CD14-positive monocyte (primary cell): ENCODE measurements at places on chromosomes 4 and X.

GRCh38 chr4:116639070-116639577, 446.3 kb downstream of the TRAM1L1 start:
- DNase-seq: no peak
- H3K27me3 ChIP-seq: no peaks in the 10 kb centered on the region
- no peak overlapping the region for H3K4me3 ChIP-seq
- H3K27ac ChIP-seq: no peak overlapping the region

GRCh38 chrX:22345884-22346283, 73.2 kb downstream of the CBLL2 start:
- no peaks in the 10 kb centered on the region for H3K4me1 ChIP-seq
- no peak overlapping the region for H3K4me3 ChIP-seq
- no peak for DNase-seq
- H3K27me3 ChIP-seq: no peaks in the 10 kb centered on the region
- no peaks in the 10 kb centered on the region for H3K36me3 ChIP-seq

- H3K4me3 ChIP-seq: peak overlapping the region; percentile 55
- DNase-seq: no peak
- peaks cover 33% of the 10 kb centered on the region for H3K27me3 ChIP-seq
- no peaks in the 10 kb centered on the region for H3K36me3 ChIP-seq
- H3K27ac ChIP-seq: no peak overlapping the region
These were observed 158.7 kb downstream of the DCHS2 start for GRCh38 chr4:154332681-154333421.

DNA sequence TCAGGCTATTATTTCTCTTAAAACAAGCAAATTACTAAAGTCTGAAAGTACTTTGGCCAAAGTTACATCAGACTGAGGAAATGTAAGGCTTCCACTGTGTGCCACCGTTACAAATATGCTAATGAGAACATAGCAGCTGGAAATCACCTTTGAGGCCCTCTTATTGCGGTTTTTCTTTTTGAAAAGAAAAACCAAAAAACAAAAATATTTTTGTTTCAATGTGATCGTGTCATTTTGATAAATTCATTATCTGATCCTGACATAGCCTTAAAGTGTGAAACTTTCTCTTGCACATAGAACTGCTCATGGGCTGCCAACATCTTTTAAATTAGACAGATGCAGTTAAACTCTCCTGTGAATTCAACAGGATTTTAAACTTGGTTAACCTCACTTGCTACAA, 2.8 kb upstream of the TIFA start:
- H3K36me3 ChIP-seq: no peaks in the 10 kb centered on the region
- no peak overlapping the region for H3K27ac ChIP-seq
- peaks cover 32% of the 10 kb centered on the region for H3K4me1 ChIP-seq
- H3K4me3 ChIP-seq: no peak overlapping the region
- peak; percentile 69 for DNase-seq

- H3K27ac ChIP-seq: no peak overlapping the region
- peaks cover 6% of the 10 kb centered on the region for H3K4me1 ChIP-seq
- no peak overlapping the region for H3K4me3 ChIP-seq
- H3K27me3 ChIP-seq: no peaks in the 10 kb centered on the region
These were observed 8.7 kb downstream of the SMIM10 start for GRCh38 chrX:134999469-134999868.

- no peaks in the 10 kb centered on the region for H3K4me1 ChIP-seq
- no peaks in the 10 kb centered on the region for H3K27me3 ChIP-seq
- no peak for DNase-seq
- no peak overlapping the region for H3K27ac ChIP-seq
- no peak overlapping the region for H3K4me3 ChIP-seq
These were observed 62.7 kb upstream of the PHKA2 start for GRCh38 chrX:19046343-19047215.

DNA sequence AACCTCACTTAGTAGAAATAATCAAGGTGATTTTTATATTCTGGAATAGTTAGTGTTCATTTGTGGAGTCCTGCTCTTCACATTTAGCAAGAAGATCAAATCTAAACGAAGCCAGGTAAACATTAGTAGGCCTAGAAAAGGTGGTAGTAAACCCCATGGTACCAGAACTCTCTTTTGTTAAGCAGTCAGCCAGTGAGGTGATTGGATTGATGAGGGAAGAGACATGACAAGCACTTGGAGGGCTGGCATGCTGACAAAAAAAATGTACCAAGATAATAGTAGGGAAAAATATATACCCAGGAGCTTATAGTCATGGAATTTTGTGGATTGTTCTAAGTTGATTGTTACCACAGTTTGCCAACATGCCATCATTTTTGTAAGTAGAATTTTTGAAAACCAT, 163.8 kb downstream of the BANK1 start:
- no peaks in the 10 kb centered on the region for H3K27me3 ChIP-seq
- DNase-seq: no peak
- H3K36me3 ChIP-seq: no peaks in the 10 kb centered on the region
- H3K4me3 ChIP-seq: no peak overlapping the region
- H3K4me1 ChIP-seq: no peaks in the 10 kb centered on the region
- no peak overlapping the region for H3K27ac ChIP-seq

DNA sequence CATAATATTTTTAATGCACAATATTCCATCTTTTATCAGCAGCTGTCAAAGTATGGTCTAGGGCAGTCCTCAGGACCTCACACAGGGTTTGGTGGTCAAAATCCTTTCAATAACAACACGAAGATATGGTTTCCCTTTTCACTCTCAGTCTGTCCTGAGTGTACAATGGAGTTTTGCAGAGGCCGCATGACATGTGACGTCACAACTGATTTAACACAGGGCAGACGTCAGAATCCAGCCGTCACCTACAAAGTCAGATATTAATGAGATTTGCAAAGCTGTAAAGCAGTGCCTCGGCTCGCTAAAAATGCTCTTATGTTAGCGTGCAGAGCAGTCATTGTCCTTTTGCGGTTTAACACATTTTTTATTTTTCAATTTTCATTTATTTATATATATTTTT, 12.5 kb downstream of the ABLIM2 start:
- no peak for DNase-seq
- no peaks in the 10 kb centered on the region for H3K36me3 ChIP-seq
- H3K27ac ChIP-seq: no peak overlapping the region

DNA sequence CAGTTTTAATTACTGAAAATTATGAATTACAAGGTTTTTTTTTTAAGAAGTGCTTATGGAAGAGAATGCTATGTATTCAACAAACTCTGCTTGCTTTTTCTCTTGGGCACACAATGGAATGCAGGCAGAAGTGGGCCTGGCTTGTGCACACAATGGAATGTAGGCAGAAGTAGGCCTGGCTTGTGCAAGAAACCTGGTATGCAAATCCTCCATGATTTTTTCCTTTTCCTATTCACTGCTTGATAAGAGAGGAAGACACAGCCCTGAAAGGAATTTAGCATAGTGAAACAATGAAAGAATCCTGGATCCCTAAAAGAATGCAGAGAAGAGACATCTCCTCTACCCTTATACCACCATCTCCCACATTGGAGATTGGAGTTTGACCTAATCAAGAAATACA, 138.4 kb downstream of the COL25A1 start:
- no peak overlapping the region for H3K27ac ChIP-seq
- no peaks in the 10 kb centered on the region for H3K4me1 ChIP-seq
- H3K36me3 ChIP-seq: no peaks in the 10 kb centered on the region
- DNase-seq: no peak

DNA sequence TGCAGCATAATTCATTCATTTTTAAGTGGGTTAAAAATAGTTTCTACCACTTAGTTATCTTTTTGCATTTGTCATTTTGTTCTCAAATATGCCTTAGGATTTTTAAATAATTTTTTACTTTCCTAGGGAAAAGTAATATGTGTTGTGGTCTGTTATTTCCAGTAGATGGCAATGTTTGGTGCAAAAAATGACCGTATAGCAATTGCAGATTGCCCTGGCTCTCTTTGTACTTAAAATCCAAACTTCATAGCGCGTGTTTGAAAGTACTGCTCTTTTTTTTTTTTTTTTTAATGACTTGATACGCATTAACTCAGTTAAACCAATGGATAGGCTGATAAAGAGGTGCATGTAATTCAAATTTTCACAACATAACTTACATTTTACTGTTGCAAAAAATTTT, 74.4 kb upstream of the RBMX start:
- H3K27ac ChIP-seq: no peak overlapping the region
- no peaks in the 10 kb centered on the region for H3K27me3 ChIP-seq
- no peaks in the 10 kb centered on the region for H3K36me3 ChIP-seq
- no peak overlapping the region for H3K4me3 ChIP-seq
- H3K4me1 ChIP-seq: no peaks in the 10 kb centered on the region

GRCh38 chr4:128393101-128393704, 105.6 kb upstream of the PGRMC2 start:
- DNase-seq: no peak
- H3K4me3 ChIP-seq: no peak overlapping the region
- no peaks in the 10 kb centered on the region for H3K27me3 ChIP-seq
- no peaks in the 10 kb centered on the region for H3K4me1 ChIP-seq
